Calu3 (cell line): ENCODE measurements at places on chromosomes 16 and 17. TPM values are rescaled to one million over a fixed set of nuclear protein-coding genes. Genes with fewer than 3 reads are reported as not detected.

The PSME3IP1 gene
- 171 and 177 TPM in 2 replicates for total RNA-seq

The SETD6 gene
- 42.8 and 46.8 TPM in 2 replicates for total RNA-seq

The TMEM114 gene
- total RNA-seq, result not detected in 2 replicates

The CPNE7 gene
- total RNA-seq, result 31.3 and 48.2 TPM in 2 replicates

The KCNH4 gene
- total RNA-seq, result not detected in 2 replicates

The SLC16A6 gene
- 0.12 and 0.19 TPM in 2 replicates for total RNA-seq

The ZNF287 gene
- not detected in 2 replicates for total RNA-seq
